Activated CD4-positive, CD25-positive, alpha-beta regulatory T cell treated with anti-CD3 and anti-CD28 coated beads, Interleukin-2, amount 50 U/mL, for 16 hours (primary cell): ENCODE measurements at places on chromosomes 5 and 9.

GRCh38 chr5:140791089-140791488 is 3.6 kb upstream of the PCDHA2 start:
- no peak for DNase-seq

DNA sequence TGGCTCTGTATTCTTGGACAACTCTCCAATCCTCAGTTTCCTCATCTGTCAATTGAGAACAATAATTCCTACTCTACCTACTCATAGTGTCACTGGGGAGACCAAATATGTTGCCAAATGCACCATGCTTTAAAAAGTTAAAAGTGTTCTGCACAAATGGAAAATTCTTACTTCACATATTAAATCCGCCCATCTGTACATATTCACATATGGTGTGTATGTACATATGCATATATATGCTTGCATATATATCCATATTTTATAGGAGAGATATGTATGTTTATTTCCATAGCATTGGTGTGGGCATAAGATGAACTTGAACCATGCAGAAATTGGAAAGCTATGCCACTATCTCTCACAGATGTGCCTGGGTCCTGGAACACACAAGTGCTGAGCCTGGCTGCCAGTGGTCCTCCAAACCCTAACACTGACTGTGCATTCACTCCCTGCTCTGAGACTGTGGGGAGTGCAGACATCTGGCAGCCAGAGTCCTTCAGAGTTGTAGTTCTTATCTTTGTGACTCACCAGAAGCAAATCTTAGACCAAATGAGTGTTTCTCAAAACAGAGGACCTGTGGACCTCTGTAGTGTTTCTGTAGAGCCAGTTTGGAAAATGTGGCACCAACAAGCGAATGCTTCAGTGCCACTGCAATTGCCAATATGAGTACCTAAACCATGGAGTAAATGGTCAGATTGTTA is 168.7 kb downstream of the GRIA1 start:
- DNase-seq = no peak

DNA sequence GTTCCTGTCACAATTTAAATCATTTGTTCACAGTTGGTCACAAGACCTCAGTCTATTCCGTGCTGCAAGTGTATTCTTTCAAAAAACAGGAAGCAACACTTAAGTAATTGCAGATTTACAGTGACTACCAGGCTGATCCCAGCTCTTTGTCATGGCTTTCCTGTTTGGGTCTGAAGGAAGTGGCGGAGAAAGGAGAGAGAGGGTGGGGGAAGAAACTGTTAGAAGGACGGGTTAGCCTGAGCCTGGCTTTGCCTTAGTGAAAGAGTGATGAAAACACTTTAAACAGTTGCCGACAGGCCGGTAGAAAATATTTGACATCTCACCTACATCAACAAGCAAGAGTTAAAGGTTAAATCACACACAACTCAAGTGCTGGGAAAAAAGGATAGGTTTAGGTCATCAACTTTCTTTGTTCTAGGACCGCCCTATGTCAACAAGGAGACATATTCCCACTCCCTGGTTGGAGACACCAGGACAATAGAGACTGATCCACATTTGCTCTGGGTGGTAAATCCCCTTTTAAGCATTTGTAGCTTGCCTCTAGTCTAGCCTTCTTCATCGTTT is 102.2 kb upstream of the DAB2 start:
- DNase-seq = no peak

- no peak for DNase-seq
Measured at GRCh38 chr9:109248133-109248581, 72.7 kb downstream of the EPB41L4B start.

- no peak for DNase-seq
Measured at GRCh38 chr5:98282521-98282920, 490.9 kb upstream of the RGMB start.

DNA sequence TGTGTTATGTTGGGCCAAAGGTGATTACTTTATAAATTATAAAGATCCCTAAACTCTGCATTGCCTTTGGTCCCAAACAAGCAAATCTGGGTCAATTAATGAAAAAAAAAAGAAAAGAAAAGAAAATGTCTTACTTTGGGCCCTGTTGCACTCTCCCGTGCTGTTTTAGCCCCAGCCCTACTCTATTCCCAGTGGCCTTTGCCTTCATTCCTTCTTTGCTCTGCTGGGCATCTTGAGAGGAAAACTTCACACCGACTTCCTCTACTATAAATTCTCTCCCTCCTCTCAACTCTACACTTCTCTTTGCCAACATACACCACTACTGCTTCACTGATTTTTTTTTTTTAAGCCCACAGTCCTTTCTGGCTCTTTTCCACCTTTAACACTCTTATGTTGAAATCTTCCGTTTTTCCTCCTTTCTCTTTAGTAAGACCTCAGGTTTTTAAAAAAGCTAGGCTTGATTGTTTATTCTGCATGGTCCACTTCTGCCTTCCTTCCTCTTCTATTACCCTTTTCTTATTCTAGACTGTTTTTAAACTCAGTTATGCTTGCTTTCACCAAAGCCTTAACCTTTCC is 4.5 kb upstream of the MSMP start:
- no peak for DNase-seq

- no peak for DNase-seq
Measured at GRCh38 chr9:114958844-114959235, 28.4 kb upstream of the TNFSF8 start.

GRCh38 chr9:14790628-14791027 is 68.1 kb upstream of the CER1 start:
- DNase-seq = no peak

- no peak for DNase-seq
Measured at GRCh38 chr5:135136546-135136945, 102.5 kb upstream of the PITX1 start.

- no peak for DNase-seq
Measured at GRCh38 chr5:169395136-169395535, 94.2 kb upstream of the SLIT3 start.

- no peak for DNase-seq
Measured at GRCh38 chr9:137860361-137860760, 17.2 kb upstream of the CACNA1B start.

- no peak for DNase-seq
Measured at GRCh38 chr9:13369431-13369830, 89.9 kb upstream of the MPDZ start.

DNA sequence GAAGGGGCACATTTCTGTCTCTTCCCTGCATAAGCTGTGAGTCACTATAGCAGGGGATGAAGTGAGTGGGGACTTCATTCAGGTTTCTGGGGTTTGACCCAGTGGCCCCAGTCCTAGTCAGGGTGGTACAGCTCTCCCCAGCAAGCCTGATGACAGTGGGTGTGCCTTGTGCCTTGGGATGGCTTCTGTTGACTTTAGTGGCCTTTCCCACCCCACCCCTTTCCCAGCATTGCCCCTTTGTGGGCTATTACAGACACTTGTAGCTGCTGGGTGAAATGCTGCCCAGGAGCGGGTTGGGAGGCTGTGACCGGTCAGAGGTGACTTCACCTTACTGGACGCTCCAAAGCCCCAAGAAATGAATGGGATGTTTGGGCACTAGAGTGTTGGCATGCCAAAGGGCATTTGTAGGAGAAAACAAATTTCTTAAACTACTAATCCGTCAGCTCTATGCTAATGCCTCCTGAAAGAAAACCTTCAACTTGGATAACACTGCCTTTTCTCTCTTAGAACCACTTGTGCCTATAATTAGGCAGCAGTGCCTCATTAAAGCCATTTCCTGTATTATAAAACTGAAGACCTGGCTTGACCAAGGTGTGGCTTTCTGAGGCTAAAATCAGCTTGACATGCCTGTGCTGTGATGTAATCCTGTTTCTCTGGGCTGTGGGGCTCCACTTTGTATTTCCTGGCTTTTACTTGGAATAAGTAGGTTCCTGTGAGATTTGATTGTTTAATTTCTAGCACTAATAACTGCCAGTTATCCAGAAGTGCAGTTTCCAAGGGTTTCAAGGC is 119.0 kb upstream of the SLC25A48 start:
- DNase-seq = no peak

DNA sequence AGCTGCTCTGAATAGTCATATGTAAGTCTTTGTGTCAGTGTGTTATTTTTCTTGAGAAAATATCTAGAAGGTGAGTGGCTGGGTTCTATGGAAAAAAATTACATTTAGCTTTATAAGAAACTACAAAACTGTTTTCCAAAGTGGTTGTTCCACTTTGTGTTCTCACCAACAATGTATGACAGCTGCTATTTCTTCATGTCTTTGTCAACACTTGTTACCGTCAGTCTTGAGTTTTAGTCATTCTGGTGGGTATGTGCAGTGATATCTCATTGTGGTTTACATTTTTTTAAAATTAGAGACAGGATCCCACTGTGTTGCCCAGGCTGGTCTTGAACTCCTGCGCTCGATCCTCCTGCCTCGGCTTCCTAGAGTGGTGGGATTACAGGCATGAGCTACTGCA is 246.4 kb downstream of the PJA2 start:
- DNase-seq = no peak

DNA sequence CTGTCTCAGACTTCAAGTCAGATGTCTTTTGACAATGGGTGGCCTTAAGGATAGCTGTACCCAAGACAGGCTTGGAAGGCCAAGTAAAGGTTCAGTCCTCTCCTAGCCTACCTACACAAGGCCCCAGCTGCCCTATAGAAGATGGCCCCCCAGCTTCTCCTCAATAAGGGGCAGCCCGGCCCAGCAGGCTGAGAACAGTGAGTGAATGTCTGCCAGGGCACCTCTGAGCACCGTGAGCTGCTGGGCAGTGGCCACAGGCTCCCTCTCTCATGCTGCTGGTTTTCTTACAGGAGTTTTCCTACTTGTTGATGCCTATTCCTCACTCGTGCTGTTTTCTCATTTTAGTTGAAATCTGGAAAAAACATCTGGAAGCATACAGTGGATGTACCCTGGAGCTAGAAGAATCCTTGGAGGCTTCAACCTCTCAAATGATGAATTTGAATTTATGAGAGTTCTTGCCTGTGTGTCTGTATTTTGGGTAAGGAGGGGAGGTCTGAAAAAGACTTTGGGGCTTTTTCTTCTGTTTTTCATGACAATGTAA is 40.1 kb downstream of the SECISBP2 start:
- no peak for DNase-seq
